ENCODE measurements at places on chromosomes 5 and 9.

GRCh38 chr5:12861886-12862654 lies 957.8 kb upstream of the CTNND2 start:
- no peak for DNase-seq

DNA sequence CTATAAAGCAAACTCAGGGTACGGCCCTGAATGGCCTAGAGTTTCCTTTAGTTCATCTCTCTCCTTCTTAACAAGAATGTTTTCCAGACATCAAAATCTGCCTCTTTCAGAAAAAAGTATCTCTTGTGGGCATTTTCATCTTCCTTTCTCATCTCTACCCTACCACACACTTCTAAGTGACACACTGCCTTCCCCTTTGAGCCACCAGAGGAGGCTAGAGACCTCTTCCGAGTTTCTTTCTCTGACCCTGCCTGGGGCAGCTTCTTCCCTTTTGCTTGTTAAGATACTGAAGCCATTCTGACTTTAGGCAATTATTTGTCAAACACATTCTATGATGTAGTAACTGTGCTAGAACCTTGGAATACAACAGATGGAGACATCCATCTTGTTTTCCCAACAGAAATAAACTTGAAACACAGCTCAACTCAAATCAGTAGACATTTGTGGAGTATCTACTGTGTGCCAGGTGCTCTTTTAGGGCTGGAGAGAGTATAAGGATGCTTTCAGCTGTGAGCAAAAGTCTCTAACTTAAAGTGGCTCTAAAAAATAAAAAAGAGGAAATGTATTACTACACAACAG lies 8.6 kb upstream of the SV2C start:
- no peak for DNase-seq

GRCh38 chr5:62737766-62738165 lies 159.1 kb downstream of the LRRC70 start:
- no peak for DNase-seq

DNA sequence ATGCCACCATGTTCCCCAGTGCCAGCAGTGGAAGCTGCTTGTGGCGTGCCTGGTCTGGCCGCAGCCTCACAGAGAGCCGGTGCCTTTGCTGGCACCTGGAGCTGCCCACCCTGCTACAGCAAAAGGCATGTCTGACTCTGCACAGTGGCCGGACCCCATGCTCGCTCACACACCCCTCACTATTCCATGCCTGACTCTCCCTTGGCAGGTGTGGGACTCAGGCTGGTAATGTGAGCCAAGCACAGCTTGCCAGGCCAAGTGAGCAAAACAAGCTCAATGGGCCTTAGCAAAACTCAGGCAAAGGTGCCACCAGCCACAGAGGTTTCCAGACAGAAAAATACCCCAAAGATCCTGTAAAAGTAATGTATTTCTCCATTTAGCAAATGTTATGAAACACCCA lies 15.5 kb downstream of the GNA14 start:
- no peak for DNase-seq

GRCh38 chr5:154103233-154103632 lies 64.5 kb downstream of the MFAP3 start:
- DNase-seq: no peak

DNA sequence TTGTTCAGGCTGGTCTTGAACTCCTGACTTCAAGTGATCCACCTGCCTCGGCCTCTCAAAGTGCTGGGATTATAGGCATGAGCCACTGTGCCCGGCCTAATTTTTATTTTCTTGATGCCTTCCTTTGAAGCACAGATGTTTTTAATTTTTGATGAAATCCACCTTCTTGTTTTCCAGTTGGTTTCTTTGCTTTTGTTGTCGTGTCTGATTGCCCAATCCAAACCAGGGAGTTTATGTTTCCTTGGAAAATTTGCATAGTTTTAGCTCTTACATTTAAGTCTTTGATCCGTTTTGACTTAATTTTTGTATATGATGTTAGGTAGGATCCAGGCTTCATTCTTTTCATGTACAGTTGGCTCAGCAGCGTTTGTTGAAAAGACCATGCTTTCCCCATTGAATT lies 15.2 kb downstream of the EHMT1 start:
- DNase-seq: no peak

- no peak for DNase-seq
These were observed 14.7 kb downstream of the TLN1 start for GRCh38 chr9:35717132-35717870.

GRCh38 chr5:171263181-171263580 lies 45.9 kb upstream of the TLX3 start:
- DNase-seq: no peak

DNA sequence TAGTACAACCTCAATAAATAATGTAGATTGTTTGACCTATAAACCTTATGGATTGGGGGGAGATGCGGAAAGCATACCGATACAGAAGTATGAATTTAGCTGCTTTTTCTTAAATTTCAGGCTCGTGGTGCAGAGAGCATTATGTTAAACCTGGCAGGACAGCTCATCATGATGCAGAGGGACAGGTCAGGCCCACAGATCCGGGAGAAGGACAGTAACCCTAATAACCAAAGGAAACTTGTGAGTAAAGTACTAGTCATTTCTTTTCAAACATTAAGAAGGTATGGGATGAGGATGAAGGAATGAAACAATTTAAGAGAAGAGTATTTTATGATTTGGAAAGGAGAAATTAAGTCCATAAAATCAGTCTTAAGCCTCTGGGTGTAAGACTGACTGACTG lies 70.5 kb downstream of the ERMP1 start:
- DNase-seq: no peak

GRCh38 chr5:125376059-125376641 lies 629.7 kb upstream of the ZNF608 start:
- no peak for DNase-seq

GRCh38 chr5:29203049-29203448 lies 1990.4 kb upstream of the CDH6 start:
- DNase-seq: no peak

DNA sequence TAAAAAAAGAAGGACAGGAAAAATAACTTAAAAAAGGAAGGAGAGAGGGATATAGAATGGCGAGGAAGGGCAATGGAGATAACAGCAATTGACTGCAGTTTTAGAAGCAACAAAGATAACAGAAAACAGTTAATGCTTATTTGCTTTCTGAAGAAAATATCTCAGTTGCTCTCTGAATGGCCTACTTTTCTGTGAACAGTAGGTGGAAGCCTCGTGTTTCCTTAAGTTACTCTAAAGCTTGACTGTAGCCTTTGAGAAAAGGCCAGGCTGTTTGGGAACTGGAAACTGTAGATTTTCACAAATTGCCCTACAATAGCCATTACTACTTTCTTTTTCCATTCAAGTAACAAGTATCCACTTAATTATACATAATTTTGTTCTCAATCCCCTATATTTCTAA lies 404.5 kb downstream of the YTHDC2 start:
- no peak for DNase-seq

- DNase-seq: no peak
These were observed 35.2 kb upstream of the CDC42SE2 start for GRCh38 chr5:131228646-131229045.

DNA sequence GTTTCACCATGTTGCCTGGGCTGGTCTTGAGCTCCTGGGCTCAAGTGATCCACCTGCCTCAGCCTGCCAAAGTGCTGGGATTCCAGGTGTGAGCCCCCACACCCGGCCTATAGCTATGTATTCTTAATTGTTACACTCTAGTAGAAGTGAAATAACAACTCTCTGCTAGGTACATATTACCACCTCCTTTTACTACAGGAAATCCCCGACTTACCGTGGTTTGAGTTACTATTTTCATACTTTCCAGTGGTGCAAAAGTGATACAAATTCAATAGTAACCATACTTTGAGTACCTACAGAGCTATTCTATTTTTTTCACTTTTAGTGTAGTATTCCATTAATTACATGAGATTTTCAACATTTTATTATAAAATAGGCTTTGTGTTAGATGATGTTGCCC lies 719 bp downstream of the ARL14EPL start:
- DNase-seq: no peak

- DNase-seq: peak; percentile 51
These were observed 25.1 kb upstream of the CD180 start for GRCh38 chr5:67221487-67222242.

- no peak for DNase-seq
These were observed 73.0 kb upstream of the SPOCK1 start for GRCh38 chr5:137572042-137572695.

GRCh38 chr5:184471-184870 lies 6.8 kb upstream of the LRRC14B start:
- DNase-seq: no peak

All from stimulated activated naive B cell treated with anti-CD40 and anti-IgM and Interleukin-4, amounts not matched to agents 10 μg/mL and 1 μg/mL and 100 μg/mL, for 72 hours (primary cell).